ENCODE measurements at places on chromosomes 2 and 18.

DNA sequence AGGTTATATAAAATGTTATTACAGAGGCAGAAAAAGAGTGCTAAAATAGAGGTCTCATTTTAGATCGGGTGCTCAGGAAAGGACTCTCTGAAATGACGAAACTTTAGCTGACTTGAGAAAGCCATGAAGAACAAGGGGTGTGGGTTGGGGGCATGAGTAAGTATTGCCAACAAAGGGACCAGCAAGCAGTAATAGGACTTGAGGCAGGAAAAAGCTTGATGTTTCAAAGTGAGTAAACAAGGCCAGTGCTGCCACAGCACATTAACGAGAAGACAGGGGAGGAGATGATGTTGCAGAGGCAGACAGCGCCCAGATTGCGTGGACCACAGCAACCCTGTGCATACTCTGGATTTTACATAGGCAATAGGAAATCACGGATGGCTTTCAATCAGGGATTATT lies 318.8 kb downstream of the ZEB2 start:
- DNase-seq: no peak

DNA sequence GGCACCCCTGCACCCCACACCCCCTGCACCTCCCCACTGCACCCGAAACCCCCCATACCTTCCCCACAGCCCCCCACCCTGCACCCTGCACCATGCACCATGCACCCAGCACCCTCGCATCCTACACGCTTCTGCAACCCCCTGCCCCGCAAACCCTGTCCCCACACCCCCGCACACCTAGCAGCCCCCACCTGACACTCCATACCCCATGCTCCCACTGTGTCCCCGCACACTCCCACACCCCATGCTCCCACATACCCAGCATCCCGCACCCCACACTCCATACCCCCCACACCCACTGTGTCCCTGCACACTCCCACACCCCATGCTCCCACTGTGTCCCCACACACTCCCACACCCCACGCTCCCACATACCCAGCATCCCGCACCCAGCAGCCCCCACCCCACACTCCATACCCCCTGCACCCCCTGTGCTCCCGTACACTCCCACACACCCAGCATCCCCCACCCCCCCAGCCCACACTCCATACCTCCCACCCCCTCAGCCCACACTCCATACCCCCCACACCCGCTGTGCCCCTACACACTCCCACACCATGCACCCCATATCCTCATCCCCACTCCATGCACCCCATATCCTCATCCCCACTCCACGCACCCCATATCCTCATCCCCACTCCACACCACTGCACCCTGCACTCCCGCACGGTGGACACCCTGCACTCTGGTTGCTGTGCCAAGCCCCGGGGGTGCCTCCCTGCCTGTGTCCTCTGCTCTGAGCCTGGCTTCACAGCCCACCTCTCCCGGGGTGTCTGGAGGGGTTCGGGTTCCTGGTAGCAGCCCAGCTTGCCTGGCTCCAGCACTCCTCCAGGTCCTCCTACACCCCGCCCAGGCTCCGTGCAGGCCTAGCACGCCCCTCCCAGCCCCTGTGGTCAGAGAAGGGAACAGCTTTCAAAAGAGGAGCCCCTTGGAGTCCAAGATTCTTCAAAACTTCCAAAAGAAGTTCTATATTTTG lies 93.9 kb upstream of the CTDP1 start:
- DNase-seq: peak; percentile 9

DNA sequence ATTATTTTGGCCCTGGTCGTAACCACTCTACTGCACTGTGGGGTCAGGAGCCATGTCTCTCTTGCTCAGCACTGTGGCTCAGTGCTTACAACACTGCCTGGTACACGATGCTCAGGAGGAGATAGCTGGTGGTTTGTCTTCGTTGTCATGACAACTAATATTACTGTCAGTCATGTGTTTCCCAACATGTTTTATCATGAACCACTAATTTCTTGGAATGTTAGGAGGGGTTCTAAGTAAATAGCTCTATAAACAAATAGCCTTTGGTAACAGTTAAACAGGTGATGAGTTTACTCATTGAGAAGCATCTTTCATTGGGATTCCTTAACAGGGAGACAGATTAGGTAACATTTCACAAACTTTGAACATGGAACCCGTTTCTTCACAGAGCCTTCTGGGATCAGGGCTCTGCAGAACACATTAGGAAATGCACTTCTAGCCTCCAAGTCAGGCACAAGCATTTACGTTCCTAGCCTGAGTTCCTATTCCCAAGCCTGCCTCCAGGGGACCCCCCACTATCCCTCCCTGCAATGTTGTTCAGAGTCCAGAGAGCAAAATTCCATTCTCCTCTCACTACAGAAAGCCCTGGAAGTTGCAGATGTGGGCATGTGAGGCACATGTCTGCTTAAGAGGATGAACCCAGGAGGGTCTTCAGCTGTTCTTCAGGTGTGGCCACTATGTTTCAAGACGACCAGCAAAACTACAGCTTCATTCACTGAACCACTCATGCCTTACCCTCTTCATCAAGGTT lies 6.4 kb upstream of the RBM44 start:
- no peak for DNase-seq

DNA sequence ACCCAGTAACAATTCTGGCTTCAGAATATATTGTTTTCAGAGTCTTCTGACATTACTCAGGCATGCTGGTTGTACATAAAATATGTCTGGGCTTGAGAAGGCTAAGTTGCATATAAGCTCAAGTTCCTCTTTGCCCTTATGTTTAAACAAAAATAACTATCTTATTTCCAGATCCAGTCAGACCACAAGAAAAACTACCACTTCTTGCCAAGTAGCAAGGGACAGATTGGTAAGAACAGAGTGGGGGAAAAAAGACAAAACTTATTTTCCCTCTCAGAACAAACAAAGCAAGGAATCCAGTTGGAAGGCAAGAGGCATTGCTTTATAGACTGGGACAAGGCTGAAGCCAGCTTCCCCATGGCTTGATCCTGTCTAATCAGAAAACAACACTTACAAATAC lies 1036.7 kb upstream of the CELF4 start:
- DNase-seq: no peak

DNA sequence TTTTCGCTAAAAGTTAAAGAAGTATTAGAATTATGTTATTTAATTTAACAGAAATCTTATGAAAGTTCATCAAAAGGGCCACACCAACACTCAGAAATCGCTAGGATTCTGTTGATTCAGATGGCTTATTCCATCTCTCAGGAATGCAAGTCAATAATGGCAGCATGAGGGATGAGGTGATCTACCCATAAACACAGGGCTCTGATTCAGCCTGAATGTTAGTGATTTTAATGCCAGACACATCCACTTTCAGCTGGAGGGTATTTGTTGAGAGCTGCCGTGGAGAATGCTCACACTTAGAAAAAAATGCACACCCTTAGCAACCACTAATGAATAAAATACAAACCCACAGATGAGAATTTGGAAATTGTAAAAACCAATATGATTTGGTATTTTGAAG lies 173.3 kb upstream of the ERBB4 start:
- no peak for DNase-seq

DNA sequence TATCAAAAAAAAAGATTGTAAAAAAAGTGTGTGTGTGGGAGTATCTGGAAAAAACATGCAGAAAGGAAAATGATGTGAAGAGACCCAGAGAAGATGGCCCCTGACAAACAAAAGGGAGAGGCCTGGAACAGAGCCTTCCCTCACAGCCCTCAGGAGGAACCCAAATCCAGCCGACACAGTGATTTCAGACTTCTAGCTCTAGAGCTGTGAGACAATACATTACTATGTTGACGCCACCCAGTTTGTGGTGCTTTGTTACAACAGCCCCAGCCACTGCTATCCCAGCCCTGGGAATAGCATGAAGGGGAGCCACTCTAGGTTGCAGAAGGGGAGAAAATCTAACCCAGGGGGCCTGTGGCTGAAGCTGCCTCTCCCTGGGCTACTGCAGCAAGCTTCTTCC lies 59.0 kb upstream of the ZBTB7C start:
- DNase-seq: no peak

- peak; percentile 55 for DNase-seq
Measured at GRCh38 chr2:47034973-47035609, 119.5 kb upstream of the MCFD2 start.

GRCh38 chr2:3460831-3461800 lies 58.2 kb downstream of the ADI1 start:
- no peak for DNase-seq

DNA sequence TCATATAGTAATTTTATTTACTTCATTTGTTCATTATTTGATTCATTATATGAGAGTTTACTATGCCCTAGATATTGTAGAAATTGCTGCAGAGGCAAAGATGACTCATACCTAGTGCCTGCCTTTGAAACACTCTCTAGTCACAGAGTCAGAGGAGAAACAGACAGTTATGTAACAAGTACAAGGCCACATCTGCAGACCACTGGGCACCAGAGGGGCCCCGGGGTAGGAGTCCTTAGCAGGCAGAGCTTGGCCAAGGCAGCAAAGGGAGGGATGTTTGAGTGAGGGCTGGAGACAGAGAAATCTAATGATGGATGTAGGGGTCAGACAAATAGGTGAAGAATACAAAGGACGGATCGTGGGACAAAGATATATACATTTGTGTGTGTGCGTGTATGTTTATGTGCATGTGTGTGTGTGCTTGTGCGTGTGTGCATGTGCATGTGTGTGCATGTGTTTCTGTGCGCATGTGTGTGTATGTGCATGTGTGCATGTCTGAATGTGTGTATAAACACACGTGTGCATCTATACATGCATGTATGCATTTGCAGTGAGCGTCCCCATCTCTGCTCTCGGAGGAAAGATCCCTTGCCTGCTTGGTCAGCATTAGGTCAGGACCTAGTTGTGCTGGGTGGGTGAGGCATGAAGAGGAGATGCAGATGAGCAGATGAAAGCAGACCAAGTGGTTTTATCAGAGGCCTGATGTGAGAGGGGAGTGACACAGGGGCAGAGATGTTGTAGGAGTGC lies 170.6 kb upstream of the MYT1L start:
- DNase-seq: no peak

- DNase-seq: no peak
Measured at GRCh38 chr2:3626118-3626811, 31.4 kb downstream of the COLEC11 start.

DNA sequence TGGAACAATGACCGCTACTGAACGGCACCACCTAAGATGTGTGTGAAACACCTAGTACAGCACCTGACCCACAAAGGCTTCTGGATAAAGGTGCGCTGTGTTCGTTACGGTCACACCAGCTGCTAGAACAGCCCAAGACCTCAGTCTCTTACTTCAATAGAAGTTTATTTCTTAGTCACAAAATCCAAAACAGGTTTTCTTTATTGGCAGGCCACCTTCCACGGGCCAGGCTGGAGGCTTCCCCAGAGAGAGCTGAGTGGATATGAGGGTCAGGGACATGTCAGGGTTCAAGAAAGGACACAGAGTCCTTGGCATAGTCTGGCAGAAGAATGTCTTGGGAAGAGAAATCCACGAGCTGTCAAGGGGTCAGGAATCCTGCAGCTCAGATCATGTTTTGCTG lies 92.2 kb downstream of the COL6A3 start:
- DNase-seq: no peak

GRCh38 chr2:51789918-51790317 lies 758.0 kb upstream of the NRXN1 start:
- DNase-seq: no peak

DNA sequence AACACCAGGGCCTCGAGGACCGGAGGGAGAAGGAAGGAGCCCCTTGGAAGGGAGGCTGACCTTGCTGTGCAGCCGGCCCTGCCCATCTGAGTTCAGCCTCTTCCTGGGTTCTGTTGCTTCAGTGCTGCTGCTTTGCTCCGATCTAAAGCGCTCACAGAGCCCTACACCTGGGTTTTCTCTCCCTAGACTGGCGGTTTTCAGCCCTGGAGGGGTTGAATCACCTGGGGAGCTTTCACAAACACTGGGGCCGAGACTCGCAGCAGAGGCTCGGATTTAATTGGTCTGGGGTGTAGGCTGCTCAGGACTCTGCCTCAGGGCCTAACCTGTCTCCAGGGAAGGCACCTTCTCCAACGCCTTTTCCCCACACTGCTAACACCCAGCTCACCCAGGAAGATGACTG lies 40.9 kb upstream of the SMAD7 start:
- no peak for DNase-seq

DNA sequence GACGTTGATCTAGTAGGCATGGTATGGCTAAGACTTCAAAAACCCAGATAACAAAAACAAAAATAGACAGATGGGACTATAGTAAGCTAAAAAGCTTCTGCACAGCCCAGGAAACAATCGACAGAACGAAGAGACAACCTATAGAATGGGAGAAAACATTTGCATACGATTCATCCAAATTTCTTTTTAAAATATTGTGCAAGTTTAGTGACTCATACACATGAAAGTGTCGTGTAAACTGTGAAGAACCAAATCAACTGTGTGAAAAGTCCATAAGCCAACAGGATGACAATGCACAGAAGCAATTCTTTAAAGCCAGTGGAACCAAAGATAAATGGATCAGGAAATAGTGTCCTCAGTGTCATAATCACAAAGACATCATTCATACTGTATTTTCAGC lies 671.1 kb downstream of the RNF144A start:
- DNase-seq: no peak

DNA sequence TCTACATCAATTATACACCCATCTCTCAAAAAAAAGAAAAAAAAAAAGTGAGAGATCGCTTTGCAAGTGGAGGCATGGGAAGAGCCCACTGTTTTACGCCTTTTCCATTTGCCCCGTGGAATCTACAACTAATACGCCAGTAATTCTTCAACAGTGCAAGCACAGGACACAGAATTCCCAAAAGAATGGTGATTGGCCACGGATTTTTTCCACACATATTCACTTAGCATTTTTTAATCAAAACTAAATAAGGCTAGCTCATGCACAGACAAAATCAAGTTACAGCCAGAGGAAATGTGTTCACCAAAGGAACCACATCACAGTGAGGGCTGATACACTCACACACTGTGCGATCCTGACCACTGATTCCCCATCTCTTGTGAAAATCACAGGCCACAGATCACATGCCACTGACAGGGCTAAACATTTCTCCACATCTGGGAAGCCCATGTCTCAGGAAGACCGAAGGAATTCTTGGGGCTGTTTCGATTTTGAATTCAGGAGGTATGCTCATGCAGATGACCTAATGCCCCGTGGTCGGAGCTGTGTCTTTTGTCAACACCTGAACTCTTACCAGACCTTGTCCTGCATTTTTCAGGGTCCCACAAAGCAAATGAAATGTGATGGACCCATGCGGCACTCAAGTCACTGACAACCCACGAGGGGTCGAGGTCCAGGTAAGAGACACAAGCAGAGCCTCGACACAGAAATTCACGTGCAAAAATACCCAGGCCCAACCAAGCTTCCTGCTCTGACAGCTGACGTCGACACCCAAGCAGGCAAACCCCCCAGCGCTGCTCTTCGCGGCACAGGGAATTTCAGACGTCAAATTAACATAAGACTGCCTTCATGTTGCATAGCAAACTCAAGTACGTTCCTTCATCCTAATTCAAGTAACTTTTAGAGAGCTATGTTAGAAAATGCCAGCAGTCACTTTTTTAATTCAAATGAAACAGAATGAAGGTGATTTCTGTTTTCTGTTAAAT lies 69.6 kb downstream of the ZNF516 start:
- DNase-seq: no peak
